Hematopoietic multipotent progenitor cell treated with erythropoietin and hydrocortisone succinate and interleukin-3 and kit ligand, for 17 days (in vitro differentiated cells): ENCODE measurements at places on chromosomes 1 and 21.

DNA sequence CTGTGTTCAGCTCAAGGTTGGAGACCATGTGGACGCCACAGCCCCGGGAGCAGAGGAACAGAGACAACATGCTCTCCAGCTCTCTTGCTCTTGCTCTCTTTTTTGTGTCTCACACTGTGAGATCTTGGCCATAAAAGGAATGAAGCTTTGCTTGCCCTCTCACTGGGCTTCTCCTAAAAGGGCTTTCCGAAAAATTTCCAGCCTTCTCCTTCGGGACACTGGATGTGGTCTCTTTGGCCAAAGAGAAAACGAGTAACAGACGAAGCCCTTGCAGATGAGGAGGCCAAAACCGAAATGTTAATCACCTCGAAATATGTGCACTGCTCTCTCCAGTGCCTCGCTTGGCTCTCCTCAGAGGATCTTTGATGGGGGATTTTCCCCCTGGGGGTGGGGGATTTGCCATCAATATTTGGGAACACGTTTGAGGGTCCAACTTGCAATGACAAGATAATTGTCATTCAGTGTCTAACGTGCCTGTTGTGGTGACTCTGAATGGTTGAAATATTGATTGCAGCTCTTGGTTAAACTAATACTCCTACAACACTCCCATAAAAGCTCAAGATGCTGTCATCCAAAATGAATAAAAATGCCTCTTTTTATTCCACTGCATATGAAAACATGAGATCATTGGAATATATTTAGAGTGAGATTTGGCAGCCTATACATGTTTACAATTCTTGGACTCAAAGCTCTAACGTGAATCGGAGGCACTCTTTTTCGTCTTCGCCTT lies 68.6 kb upstream of the ANGPTL1 start:
- DNase-seq = no peak

GRCh38 chr21:46482225-46482845 lies 23.6 kb downstream of the DIP2A start:
- DNase-seq = no peak

GRCh38 chr1:195766709-195767108 lies 841.5 kb downstream of the KCNT2 start:
- DNase-seq = no peak

DNA sequence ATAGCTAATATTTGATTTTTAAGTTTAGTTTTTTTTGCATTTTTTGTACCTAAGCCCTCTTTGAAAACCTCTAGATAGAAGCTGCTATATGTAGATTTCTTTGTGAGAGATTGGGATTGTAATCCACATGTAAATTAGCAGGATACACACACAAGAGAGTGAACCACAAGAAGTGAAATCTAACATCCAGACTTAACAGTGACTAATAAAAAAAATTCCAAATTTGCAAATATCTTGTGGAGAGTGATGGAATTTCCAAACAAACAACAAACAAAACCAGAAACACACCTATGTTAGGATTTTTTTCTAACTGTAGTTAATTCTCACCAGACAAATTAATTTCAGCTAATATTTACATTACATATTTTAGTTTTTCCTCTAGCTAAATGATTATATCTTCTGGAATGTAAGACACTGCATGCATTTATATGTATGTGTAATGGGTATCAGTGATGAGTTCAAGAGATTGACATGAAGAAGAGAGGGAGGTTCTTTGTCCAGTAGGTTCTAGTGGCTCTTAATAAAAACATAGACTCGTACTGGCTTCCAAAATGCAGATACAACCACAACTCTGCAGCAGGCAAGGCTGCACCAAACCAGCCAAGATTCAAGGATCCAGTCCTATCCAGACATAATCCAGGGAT lies 12.8 kb downstream of the CLDN17 start:
- DNase-seq = no peak

DNA sequence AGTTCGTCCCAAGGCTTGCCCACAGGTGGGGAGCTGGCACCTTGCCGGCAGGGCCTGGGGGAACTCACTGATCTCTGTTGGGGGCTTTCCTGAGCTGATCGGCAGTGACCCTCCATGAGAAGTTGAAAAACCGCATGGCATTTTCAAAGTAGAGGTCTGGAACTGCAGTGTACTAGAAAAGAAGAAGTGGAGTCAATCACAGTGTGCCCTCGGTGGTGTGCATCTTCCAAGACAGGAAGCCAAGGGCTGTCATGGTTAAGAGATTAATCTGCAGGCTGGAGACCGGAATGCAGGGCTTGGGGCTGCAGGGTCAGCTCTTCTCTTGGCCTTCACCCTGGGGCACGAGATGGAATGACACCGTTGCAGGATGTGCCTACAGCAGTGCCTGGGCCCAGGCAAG lies 56.8 kb downstream of the ECE1 start:
- no peak for DNase-seq

DNA sequence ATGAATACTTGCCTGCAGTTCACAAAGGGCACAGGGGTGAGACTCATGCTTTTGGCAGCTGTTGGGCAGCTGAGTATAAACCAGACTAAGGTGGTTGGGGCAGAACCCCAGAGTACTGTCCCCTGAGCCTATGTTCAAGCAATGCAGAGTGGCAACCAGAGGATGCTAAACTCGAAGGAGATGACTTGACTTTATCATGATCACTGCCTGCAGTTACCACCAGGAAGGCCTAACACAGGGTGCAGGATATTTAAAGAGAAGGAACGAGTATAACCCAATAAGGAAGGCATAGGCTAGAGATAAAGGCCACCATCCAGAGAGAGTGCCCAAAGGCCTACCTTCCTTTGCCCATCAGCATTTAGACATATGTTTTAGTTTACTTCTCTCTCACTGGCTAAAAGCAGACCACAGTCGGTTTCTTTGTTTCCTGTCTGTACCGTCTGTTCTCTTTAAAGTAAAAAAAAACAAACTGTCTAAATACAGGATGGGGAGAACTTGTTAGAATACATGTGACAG lies 83.3 kb downstream of the MPZL1 start:
- DNase-seq = no peak
